Natural killer cell treated with Interleukin-12 subunit alpha and Interleukin-12 subunit beta and Interleukin-15 and Interleukin-18, amount 100 ng/mL, for 72 hours (primary cell): ENCODE measurements at places on chromosomes 5 and 9. TPM values are rescaled to one million over a fixed set of nuclear protein-coding genes. Genes with fewer than 3 reads are reported as not detected.

DNA sequence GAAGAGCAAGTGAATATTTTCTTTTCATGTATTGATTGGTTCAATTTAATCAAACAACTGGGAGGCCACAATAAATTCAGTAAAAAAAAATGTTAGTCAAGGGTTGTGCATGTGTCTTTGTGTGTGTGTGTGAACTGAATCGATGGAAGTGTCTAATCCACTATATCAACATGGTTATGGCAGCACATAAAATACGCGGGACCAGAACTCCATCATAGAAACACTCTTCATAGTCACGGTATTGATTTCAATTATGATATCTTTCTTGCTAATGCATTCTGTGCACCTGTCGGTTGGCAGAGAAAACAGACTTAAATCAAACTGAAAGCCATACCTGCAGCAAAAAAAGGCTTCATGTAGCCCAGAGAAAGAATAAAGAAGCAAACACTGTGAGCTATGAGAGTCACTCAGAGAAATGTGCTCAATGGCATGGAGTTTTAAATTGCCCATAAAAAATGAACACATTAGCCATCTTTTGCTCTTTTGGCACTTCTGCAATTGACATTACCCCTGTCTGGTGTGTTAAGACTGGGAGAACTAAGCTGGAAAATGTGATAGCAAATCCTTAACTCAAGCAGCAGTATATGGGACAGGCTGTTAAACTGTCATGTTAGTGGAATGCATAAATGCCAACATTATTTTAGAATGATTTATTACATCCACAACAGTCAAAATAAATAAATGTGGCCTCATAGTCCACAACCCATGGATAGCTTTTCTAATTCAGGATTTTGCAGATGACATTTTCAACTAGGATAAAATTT lies 642.4 kb upstream of the C9orf72 start:
- DNase-seq: no peak

GRCh38 chr5:68288707-68289134 lies 73.2 kb downstream of the PIK3R1 start:
- DNase-seq: no peak

DNA sequence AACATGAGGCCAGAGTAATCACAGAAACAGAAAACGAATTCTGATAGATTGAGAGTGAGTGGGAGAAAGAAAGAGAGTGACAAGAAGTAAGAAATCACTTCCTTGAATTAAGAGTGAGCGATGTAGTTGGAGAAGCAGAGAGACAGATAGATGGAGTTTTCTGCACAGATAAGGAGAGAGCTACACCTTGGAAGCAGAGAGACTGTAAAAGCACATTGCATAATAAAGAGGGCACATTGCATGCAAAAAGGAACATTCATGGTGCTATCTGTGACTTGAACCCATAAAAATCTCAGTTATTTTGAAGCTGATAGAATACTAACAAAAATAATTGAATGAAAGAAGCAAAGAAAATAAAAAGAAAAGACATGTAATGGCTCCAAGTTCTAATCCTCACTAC lies 943.8 kb downstream of the NR2F1-AS1 start:
- DNase-seq: no peak

DNA sequence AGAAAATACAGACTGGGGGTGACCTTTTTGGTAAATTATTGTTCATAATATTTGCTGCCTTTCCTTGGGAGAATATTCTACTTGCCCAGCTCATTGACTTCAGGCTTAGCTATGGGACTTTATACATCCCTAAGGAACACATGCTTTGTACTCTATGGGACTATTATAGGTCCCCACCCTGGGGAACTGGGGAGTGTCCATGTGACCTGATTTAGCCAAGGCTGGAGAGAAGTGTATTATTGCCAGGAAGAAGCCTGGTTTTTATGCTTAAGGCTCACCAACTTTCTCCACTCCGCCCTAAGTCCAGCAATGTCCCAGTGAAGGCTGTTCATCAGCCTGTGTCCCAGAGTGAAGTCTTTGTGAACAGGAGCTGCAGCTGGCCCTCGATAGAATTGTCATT lies 16.6 kb upstream of the DRD1 start:
- DNase-seq: no peak

DNA sequence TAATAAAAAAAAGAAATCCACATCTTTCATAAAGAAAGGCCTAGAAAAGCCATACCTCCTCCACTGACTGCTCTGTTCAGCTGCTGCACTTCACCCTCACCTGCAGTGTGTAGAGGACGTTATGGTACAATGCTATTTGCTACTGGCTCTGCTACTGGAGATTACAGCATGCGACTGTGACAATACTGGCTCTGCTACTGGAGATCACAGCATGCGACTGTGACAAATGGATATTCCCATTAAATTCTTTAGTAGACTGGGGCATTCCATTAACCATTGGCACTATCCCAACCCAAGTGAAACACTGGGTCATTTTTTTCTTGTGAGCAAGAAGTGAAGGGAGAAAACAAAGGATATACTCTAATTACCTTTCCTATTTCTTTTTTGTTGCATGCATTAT lies 1063.5 kb upstream of the DMAC1 start:
- DNase-seq: no peak

GRCh38 chr5:36790847-36791246 lies 85.7 kb upstream of the NIPBL start:
- DNase-seq: no peak

DNA sequence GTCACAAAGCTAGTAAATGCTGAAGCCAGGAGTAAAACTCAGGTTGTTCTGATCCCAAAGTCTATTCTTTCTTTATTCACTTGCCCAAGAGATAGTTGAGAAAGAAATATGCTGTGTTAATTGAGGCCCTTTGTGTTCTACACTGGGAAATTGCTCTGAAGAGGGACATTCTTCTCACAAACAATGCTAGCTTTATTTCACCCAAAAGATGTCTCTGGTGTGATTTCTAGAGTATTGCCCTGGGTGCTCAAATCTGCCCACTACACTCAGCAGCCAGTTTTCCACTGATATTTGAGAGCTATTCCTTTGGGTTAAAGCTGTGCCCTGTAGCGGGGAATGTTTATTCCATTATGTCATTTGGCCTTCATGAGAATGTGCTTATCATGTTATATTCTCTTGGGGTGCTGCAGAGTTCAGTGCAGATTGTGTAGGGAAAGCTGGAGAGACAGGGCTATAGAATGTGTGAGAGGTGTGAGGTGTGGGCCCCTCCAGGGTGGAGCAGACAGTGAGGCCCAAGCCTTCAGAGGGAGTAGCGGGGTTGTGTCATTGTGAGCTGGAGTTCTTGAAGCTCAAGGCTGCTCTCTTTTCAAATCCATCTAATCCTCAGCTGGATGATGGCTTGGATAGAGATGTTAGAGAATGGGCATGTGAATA lies 21.0 kb upstream of the C5orf63 start:
- DNase-seq: no peak

DNA sequence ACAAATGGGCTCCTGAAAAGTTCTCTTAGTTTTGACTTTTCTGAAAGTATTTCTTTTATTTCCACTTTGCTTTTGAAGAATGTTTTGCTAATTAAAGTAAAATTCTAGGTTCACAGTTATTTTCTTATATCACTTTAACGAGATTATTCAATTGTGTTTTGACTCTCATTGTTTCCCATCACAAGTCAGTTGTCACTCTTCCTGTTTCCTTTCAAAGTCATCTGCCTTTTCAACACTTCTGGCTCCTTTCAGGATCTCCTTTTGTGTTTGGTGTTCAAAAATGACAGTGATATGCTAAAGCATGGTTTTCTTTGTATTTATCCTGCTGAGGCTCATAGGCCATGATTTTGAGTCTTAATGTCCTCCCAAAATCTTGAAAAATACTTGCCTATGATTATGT lies 235.4 kb upstream of the TAS2R1 start:
- DNase-seq: no peak

DNA sequence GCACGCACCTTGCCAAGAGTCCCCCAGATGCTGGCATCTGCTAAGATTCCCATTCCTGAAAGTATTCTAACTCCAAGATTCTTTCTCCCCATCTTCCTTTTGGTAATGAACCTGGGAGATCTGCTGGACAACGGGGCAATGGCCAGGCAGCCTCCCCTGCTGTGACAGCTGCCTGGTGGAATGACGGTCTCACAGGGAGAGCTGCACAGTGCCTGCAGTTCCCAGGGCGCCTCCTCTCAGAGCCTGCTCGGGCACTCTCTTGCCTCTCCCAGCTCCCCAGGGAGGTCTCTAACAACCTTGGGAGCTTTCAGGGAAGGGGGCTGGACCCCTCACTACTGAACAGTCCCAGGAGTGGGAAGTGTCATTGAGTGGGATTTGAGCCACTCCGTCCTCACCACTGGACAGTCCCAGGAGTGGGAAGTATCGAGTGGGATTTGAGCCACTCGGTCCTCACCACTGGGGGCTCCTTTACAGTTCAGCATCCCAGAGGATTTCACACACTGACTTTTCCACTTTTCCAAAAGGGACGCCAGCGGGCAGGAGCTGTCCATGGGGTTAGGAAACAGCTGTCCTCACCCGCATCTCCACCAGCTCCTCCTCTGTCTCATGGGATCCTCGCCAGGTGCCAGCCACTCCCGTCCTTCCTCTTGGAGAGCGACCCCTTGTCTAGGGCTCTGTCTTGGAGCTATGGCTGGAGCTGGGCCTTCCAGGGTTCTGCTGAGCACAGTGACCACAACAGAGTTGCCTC lies 65.7 kb downstream of the ADAMTS2 start:
- no peak for DNase-seq

DNA sequence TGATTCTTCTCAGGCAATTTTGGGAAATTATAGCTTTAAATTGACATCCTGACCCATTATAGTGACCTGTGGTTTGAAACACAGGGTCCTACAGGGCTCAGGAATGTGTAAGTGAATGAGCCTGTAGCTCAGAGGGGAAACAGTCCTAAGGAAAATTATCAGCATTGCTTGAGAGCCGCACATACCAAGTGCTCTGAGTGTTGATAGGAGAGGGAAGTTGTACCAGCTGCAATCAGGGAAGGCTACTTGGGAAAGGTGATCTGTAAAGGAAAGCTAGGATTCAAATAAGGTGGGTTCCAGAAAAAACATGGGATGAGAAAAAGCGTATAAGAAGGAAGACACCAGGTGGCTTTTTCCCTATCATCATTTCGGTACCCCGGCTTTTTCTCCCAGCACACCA lies 4.4 kb upstream of the SLC25A51 start:
- no peak for DNase-seq

GRCh38 chr9:21585756-21586752 lies 103.9 kb upstream of the IFNE start:
- DNase-seq: no peak

GRCh38 chr9:78918976-78919375 lies 622.1 kb downstream of the PSAT1 start:
- DNase-seq: no peak

DNA sequence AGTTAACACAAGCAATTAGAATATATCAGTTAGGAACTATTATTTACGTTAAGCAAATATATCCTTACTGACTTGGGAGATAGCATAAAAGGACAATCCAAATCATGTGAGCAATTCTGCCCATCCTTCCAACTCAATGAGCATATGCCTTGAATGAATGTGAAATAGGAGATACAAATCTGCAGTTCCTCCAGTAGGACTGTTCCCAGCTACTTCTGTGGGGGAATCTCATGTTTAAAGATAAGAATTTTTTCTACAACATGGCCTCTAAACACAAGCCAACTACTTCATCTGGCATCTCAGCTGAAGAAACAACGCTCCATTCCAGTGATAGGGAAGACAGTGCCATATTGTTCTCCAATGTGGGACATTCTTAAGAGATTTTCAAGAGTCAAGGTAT lies 110.7 kb upstream of the NIPBL start:
- no peak for DNase-seq

DNA sequence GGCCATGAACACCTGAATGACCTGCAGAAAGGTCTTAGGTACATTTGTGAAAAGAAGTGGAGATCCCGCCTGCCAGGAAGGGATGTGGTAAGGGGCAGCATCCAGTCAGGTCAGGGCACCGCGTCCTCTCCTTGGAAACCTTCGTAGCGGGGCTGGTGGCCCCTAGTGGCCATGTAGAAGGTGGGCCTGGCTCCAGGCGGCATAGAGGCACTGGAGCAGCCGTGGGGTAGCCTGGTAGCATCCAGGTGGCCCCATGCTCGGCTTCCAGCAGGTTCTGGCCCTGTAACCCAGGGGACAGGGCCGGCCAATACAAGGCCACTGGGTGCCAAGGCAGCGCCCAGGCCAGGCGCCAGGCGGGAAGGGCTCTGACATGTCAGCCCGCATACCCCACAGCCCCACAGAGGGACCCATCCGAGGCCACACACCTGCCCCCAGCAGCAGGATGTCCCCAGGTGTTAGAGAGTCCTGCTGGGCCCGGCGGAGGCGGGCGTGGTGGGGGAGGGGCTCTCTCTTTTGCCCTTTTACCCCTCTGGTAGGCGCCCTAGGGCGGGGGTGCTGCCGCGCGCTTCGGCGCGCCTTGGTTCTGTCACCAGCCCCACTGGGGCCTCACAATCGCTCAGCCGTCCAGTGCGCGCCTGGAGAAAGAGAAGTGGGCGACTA lies 58.3 kb upstream of the SPATA31E1 start:
- no peak for DNase-seq

DNA sequence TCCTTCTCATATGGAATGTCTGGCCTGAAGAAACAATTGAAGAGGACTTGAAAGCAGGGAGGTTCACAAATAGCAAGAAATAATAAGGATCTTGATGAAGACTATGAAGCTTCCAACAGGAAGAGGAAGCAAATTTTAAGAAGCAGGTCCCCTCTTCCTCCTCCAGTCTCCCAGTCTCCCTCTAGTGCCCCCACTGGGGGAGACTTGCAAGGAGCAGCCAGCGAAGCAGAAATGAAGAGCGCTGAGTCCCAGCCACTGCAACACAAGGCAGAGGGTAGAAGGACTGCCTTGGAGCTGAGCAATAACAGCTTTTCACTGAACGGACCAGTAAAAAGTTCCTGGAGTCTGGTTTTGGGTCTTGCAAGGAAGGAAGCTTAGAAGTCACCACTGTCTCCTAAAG lies 32.6 kb upstream of the ACO1 start:
- no peak for DNase-seq

DNA sequence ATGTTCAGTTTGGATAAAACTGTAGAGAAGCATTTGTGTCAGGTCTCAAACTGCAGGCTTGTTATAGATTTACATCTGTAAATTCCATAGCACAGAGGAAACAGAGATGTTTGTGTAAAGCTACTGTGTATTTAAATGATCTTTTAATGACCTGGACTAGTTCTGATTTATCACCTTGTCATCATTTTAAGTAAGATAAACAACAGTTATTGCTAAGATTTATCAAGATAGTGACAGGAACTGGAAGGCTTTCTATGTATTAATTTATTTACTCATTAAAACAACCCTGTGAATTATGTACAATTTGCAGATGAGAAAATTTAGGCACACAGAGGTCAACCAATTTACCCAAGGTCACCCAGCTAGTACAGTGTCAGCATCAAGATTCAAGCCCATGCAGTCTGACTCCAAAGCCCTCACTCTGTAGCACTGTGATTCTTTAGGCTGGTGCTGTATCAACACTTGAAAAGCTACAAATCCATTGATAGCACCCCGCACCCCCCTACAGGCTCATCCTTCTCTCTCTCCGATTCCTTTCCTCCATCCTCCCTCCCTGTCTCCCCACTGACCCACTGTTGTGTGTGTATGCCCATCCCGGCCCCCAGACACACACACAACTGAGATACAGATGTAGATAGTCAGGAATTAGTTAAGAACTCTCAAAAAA lies 184.5 kb downstream of the FBN2 start:
- DNase-seq: no peak

CCDC192 gene
- not detected for total RNA-seq

RAB3C gene
- total RNA-seq: not detected

ADGRV1 gene
- not detected for total RNA-seq

DIPK1B gene
- not detected for total RNA-seq

RASGRF2 gene
- 2.3 TPM for total RNA-seq

CYLC2 gene
- total RNA-seq: not detected
